ENCODE measurements at places on chromosomes 6 and 20.

- DNase-seq: peak; percentile 70
These were observed 146.2 kb upstream of the ECI2 start for GRCh38 chr6:4281341-4282293.

- no peak for DNase-seq
These were observed 81.3 kb upstream of the LAMA2 start for GRCh38 chr6:128801621-128802020.

GRCh38 chr6:164109770-164110140 lies 695.2 kb downstream of the QKI start:
- DNase-seq: peak; percentile 72

DNA sequence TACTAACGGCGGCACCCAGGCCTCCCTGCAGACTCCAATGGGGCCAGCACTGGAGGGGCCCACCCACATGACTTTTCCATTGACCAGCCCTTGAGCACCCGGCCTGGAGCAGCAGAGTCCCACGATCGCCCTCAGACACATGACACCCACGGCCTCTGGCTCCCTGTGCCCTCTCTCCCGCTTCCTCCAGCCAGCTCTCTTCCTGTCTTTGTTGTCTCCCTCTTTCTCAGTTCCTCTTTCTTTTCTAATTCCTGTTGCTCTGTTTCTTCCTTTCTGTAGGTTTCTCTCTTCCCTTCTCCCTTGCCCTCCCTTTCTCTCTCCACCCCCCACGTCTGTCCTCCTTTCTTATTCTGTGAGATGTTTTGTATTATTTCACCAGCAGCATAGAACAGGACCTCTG lies 26.1 kb upstream of the FANCE start:
- no peak for DNase-seq

DNA sequence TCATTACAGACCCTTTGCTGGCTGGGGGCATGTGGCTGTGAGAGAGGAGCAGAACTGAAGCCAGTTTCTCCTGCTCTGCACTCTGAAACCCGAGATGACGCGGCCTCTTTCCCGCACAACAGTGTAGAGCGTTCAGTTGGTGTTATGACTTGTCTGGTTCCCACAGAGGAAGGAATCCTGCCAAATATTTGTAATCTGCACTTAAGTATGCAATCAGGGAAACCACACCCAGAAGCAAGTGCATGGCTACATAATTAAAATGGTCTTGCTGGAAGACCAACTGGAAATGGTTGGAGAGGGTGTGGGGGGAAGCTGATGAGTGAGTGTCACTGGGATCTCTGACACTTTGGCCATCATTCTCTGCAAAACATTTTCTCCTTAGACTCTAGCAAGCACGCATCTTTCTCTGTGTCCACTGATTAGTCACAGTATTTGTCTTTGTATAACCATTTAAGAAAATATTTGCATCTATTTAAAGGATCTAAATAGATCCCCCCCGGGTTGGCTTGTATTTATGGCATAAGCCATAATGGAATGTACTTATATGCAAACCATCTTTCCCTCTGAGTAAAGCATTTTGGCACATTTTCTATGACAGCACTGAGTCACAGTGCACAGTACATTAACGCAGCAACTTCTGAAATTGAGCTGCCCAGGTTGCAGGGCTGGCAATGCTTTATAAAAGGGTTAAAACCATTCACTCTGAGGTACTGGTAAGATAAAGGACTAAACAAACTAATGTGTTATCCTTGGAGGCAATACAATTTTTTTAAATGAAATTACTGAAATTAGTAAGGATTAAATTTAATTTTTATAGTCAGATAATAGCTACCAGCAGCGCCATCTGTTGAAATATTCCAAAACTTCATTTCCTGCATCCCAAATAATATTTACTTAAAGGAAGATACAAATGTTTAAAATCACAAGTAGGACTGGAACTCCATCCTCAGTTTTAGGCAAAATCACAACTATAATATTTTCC lies 76.7 kb downstream of the FOXC1 start:
- peak; percentile 33 for DNase-seq

- DNase-seq: no peak
These were observed 34.9 kb downstream of the ELOVL5 start for GRCh38 chr6:53313784-53314400.

DNA sequence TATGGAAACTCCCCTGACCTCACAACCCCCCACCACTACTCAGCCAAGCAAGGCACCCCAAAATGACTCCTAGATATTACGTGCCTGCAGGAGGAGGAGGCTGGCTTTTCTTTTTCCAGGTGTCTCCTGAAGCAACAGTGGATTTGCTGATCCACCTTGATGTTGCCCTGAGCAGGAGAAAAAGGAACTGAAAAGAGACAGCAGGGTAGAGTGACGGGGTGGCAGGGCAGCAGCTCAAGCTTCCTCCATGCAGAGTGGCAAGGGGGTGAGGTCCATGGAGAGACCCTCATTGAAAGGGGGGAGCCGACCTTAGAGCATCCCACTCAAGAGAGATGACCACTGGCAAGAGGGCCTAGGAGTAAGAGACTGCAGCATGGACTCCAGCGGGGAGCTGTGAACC lies 112.0 kb upstream of the SIRPA start:
- DNase-seq: no peak

GRCh38 chr20:36092398-36093024 lies 62.0 kb upstream of the EPB41L1 start:
- peak; percentile 64 for DNase-seq

- no peak for DNase-seq
These were observed 431.8 kb upstream of the SOX4 start for GRCh38 chr6:21161707-21162106.

GRCh38 chr6:104601131-104601651 lies 258.5 kb downstream of the HACE1 start:
- no peak for DNase-seq

DNA sequence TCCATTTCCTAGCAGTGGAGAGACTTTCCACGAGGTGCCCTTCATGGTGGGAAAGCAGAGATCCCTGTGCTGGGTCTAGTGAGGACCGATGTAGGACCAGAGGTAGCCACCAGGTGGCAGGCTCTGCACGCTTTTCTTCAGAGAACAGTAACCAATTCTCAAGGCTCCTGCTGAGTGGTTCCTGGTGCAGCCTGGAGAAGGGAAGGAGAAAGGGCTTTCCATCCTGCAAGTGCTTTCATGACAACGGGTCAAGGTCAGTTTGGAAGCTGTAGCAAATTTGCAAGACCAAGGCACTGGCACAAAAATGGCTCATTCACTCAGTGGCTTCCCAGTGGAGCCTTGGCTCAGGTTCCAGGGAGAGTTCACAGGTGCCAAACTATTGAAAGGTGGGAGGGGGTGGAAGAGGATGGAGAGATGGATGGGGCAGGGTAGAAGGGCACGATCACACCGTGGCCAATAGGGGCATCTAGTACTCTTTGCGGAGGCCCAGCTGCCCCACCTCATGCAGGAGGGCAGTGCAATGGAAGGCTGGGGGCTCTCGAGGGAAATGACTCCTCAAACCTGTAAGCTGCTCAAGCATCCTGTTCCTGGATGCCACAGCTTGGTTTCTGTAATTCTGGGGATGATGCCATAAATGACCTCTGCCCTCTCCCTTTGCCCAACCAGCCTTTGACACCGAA lies 25.5 kb upstream of the KCNK16 start:
- DNase-seq: peak; percentile 8

DNA sequence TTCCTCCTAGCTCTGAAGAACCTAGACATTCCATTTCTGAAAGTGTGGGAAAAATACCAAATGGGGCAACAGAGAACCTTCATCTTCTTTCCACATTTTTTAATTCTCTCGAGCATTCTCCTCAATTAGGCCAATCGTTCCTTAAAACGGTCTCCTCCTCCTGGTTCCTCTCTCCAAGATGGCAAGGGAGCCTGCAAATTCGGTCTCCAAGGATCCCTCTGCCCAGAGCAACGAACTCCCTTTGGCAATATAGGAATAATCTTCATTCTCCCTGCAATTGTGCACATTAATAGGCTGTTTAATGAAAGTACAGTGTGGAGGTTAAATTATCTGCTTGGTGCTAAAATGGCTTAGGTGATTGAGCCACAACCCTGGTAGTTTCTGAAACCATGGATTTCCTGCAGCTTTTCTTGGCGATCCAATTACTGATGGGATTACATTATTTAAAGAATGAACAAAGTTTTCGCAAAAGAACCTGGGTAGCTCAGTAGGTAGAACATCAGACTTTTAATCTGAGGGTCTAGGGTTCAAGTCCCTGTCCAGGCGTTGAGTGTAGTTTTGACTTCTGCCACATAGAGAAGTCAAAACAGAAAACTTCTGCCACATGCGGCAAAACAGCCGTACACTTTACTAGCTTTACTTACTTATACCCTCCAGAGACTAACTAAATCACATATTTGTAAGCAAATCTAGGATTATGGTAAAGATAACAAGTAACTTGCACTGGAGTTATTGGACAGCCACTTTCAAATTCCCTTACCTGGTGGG lies 102.9 kb upstream of the ZNF184 start:
- no peak for DNase-seq

DNA sequence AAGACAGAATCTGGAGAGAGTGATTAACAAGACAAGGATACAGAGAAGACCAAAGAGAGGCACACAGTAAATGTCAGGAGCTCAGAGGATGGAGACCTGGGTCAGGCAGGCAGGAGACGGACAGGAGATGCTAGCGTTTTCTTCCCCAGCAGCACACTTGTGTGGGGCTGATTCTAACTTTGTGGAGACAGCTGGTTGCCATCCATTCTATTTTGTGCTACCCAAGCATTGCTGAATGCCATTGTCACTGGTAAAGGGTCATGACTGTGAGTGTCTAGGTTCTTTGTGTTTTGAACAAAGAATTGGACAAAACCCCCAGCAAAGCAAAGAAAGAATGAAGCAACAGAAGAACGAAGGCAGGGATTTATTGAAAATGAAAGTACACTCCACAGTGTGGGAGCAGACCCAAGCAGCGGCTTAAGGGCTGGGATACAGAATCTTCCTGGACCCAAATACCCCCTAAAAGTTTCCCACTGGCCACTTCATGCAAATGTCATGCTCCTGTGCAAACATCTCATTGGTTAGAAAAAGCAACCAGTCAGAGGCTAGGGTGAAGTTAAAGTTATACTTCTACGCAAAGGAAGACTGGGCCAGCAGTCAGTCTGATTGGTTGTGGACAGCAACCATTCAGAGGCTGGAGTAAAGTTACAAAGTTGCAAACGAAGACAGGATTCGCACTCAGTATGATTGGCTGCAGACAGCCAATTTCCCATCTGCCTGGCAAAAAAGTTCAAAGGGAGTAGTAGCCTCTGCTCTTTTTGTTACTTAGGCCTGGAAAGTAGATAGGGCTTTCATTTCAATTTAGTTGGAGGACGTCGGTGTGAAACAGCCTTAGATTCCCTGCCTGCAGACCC lies 17.5 kb downstream of the PTK7 start:
- DNase-seq: no peak

DNA sequence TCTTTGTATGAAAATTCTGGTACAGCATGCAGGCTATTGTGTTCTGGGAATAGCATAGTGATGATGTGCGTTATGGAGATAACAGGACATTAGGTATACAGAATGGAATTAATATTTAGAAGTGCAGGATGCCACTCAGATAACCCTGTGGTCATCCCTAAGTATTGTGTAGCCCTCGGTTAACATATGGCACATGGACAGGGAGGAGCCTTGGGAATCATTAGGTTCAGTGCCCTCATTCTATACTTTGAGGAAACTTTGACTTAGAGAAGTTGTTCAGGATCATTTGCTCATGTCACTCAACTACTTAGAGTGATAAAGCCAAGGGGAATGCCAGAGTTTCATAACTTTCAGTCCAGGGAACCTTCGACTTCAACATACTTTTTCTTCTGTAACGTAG lies 185.9 kb downstream of the UST start:
- DNase-seq: no peak

DNA sequence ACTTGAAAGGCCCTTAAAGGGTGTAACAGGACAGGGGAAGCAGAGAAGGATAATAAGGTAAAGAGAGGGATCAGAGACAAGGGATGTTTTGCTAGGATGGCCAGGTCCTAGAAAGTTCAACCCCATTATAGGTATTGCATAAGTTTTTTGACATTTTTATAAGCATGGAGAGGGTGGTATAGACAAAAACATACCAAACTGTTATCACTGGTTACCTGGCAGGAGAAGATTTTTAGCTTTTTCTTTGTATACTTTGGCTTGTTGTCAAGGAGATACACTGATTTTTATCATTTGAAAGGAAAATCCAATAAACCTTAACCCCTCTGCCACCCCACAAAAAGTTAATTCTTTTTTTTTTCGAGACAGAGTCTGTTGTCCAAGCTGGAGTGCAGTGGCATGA lies 28.4 kb downstream of the ZMYND8 start:
- no peak for DNase-seq

DNA sequence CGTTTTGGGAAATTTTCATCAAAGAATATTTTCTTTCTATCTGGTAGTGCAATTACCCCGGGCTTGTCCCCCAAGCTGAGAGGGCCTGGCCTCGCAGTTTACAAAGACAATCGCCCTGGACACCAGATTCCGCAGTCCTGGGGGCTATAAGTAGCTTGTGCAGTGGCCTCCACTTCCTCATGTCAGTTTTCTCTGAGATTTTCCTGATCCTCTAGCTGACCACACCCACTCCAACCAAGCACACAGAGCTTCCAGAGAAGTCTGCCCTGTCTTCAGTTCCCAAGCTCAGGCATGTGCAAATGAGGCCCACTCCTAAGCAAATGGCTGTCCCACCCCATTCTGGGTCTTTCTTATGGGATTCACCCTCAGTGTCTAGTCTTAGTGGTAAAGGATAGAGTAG lies 245.3 kb downstream of the MAFB start:
- no peak for DNase-seq

DNA sequence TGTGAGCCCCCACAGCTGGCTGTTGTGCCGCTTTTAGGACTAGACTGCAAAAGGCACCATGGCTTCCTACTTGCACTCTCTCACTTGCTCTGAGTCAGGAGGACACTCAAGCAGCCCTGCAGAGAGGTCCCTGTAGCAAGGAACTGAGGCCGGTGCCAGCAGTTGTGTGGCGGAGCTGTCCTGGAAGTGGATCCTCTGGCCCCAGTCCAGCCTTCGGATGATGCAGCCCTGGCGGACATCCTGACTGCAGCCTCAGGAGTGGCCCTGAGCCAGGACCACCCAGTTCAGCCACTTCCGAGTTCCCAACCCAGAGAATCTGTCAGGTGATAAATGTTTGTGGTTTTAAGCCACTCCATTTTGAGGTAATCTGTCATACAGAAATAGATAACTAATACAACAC lies 17.5 kb downstream of the CTCFL start:
- DNase-seq: peak; percentile 33

GRCh38 chr6:151241853-151242252 lies 2.1 kb downstream of the AKAP12 start:
- no peak for DNase-seq

- no peak for DNase-seq
These were observed 122.6 kb downstream of the EDN3 start for GRCh38 chr20:59422872-59423544.

- no peak for DNase-seq
These were observed 4.8 kb upstream of the ZMYND8 start for GRCh38 chr20:47361057-47361915.

- DNase-seq: no peak
These were observed 15.6 kb downstream of the PKIG start for GRCh38 chr20:44597930-44598329.

GRCh38 chr6:47521961-47522360 lies 44.4 kb downstream of the CD2AP start:
- DNase-seq: no peak

GRCh38 chr6:135053406-135053805 lies 1.2 kb downstream of the HBS1L start:
- DNase-seq: no peak

- DNase-seq: no peak
These were observed 94.3 kb upstream of the FAM8A1 start for GRCh38 chr6:17505767-17506280.
